GM04503 (cell line): ENCODE measurements at places on chromosomes 3 and 15.
A peak's percentile ranks its signal among the peaks of the same experiment; 100 is the strongest.

DNA sequence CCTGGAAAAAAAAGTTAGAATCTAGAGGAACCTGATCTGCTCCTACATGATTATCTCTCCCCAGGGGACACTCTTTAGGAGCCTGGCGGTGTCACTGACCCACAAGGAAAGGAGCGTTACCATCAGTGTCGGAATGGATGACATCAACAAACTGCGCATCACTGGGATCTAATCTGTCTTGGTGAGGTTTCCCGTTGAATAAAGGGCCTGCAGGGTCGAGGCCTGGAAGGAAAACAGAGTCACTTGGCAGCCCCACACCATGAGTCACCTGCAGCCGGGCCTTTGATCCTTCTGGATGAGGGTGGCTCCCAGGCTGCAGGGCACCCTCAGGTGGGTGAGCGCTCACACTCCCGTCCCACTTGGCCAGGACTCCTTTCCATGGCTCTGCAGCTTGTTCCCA lies 25.0 kb downstream of the LIPH start:
- no peak for DNase-seq

DNA sequence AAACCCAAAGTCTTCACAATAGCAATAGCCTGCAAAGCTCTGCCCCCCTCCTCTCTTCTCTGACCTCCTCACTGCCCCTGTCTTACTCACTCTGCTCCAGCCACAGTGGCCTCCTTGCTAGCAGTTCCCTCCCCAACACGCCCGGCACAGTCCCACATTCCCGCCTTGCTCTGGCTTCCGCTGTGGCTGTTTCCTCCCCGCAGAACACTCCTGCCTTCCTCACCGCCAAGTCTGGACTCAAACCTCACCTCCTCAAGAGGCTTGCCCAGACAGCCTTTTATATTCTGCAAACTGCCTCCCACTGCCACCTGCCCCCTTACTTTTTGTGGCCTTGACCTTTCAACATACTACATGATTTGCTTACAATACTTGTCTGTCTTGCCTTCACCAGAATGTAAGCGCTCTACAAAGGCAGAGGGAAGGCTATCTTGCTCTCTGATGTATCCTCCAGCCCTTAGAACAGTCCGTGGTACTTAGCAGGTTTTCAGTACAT lies 406 bp upstream of the MPI start:
- DNase-seq = peak; percentile 14

GRCh38 chr3:33146791-33147445 lies 33.1 kb downstream of the CRTAP start:
- DNase-seq = peak; percentile 5

DNA sequence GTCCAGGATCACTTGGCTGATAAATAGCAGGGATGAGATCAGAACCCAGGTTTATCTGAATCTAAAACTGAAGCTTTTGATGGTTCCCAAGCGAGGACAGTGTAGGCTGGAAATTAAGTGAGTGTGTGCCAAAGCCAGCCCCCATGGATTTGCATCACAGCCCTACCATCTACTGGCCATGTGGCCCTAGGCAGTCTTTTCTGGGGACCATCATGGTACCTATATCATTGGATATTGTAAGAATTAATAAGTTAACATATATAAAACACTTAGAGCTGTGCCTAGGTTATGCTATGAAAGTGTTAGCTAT lies 32.8 kb upstream of the SSR3 start:
- no peak for DNase-seq

GRCh38 chr15:22974745-22975144 lies 5.4 kb downstream of the CYFIP1 start:
- no peak for DNase-seq

DNA sequence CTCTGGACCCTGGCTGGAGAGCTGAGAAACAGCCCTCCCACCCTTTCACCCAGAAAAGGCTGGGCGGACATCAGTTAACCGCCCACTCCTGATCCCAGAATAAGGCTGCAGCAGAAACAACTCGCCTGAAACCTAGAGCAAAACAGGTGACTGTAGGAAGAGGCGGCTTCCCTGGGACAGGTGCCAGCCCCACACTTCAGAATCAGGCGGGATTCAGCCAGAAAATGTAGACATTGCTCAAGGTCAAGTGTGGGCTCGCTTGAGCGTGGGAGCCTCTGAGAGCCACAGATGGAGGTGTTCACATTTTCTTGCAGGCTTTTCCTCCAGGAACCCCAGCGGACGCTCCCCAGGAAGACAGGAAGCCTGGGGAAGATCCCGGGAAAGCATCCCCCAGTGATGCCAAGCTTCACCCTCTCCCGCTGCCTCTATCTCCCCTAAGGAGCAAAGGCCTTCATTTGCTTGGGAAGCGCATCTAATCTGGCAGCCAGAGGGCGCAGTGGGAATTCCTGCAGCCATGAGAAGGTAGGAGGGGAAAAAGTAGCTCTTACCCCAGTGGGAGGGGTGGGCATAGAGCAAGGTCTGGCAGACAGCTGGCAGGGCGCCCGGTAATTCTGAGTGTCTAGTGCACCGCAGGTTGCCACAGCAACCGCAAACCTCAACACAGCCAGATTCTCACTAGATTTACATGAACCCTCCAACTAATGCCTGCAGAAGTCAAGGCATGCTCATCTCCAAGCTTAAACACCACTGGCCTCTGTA lies 77.7 kb downstream of the OCA2 start:
- DNase-seq = no peak

DNA sequence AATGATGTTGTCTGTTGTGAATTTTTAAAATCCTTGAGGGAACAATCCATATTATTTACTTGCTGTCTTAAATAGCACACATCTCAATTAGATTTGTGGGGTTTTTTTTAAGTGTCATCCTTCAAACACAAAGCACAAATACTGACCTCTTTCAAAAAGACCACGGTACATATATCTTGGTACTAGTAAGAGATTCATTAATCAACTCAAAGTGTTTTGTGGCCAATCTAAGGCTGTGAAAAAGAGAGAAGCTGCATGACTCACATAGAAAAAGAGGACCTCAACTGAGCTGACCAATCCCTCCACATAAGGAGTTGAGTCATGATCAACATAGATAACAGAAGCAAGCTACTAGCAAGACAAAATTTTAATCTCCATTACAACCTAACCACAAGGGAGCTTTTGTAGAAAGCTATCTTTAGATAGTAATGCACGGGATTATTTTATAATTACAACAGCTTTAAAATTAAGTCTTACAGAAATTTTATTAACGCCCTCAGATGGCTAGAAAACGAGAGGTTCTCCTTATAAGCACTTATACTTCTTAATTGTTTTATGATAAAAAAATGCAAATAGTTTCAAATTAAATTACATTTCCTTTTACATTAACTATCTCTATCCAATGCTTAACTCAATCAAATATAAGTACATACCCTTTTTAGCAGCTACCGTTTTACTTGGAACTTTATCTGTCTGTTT lies 60.5 kb downstream of the TOP2B start:
- peak; percentile 44 for DNase-seq

- no peak for DNase-seq
Observed at GRCh38 chr15:39937696-39938095, 3.8 kb downstream of the EIF2AK4 start.

DNA sequence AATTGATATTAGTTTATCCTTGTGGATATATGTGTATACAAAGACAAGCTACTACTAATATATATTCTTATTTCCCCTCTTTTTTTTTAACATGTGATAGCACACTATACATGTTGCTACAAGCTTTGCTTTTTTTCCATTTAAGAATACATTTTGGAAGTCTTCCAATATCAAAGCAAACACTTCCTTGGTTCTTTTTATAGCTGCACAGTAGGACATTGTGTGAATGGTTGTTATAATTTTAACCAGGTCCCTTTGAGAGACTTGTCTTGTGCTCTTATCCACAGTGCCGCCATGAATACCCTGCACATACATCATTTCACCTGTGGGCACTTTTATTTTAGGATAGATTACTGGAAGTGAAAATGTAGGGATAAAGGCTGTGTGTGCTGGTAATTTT lies 88.7 kb downstream of the CACNA2D3 start:
- no peak for DNase-seq

- peak; percentile 40 for DNase-seq
Observed at GRCh38 chr3:39718674-39719595, 90.5 kb upstream of the MYRIP start.

GRCh38 chr3:44915702-44916438 lies 41.5 kb downstream of the TGM4 start:
- no peak for DNase-seq

- no peak for DNase-seq
Observed at GRCh38 chr15:27805261-27806220, 293.6 kb downstream of the OCA2 start.

- no peak for DNase-seq
Observed at GRCh38 chr3:187734841-187735240, 10.4 kb downstream of the BCL6 start.

GRCh38 chr3:143979813-143980212 lies 8.2 kb downstream of the DIPK2A start:
- no peak for DNase-seq

- DNase-seq = no peak
Observed at GRCh38 chr3:33201195-33201594, 17.4 kb downstream of the SUSD5 start.

DNA sequence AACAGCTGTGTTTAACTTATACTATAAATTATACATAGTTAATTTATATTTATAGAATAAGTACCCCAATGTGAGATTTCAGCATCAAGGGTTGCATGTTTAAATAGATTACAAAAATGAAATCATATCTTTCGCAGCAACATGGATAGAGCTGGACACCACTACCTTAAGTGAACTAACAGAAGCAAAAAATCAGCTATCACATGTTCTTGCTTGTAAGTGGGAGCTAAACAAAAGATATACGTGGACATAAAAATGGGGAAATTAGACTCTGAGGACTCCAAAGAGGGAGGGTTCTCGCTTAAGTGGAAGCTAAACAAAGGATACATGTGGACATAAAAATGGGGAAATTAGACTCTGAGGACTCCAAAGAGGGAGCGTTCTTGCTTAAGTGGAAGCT lies 626.5 kb upstream of the DPPA4 start:
- DNase-seq = no peak

DNA sequence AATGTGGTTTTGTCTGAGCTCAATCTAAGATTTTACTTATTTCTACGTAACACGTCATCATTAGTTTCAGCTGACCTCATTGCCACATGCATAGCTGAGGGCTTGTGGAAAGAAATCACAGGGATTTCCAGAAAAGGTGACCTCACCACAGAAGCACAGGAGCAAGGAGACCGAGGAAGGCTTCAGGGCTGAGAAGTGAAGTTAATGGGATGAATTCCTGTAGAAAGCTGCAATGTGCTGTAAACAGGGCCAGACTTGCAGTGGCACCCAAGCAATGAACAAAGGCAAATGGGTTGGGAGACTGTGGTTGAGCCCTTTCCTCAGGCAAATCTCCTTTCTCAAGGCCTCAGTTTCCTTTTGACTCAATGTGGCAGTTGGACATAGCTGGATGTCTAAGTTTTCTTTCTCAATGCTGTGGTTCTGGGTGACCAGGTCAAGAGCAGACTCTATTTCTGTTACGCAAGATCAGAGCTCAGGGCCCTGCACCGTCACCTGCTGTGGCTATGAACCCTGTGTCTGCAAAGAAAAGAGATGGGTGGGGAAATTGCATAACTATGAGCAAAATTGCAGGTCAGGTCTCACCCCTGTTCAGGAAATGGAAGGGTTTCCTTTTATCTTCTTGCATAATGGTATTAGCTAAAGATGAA lies 252.2 kb upstream of the TBL1XR1 start:
- no peak for DNase-seq

DNA sequence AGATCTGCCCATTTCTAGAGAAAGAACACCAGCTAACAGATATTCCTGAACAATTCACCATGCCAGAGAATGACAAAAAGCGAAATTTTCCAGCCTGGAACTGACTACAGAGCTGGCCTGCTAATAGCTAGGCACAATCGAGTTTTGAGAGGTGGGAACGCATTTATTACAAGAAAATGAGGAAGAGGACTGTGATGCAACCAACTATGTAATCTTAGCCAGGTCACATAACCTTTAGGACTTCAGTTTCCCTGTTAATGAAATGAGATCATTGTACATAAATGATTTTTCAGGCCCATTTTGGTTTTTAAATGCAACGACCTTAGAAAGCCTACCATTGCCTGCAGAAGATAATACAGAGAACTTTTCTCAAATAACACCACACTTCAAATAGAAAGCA lies 72.1 kb upstream of the SETMAR start:
- no peak for DNase-seq

DNA sequence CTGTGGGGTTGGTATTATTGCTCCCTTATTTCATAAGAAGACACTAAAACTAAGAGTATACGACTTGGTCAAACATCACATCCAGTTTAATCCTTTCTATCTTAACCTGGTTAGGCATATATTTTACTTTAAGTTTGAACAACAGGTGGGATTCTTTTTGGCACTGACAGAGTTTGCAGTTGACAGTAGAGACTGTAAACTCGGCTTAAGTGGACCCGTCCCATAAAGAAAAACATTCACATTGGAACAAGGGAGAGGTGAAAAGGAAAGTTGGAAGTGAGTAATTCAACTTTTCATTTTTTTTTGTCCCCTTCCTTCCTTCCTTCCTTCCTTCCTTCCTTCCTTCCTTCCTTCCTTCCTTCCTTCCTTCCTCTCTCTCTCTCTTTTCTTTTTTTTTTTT lies 355.4 kb downstream of the LPP start:
- no peak for DNase-seq

GRCh38 chr3:121985846-121986245 lies 36.2 kb downstream of the ILDR1 start:
- no peak for DNase-seq

DNA sequence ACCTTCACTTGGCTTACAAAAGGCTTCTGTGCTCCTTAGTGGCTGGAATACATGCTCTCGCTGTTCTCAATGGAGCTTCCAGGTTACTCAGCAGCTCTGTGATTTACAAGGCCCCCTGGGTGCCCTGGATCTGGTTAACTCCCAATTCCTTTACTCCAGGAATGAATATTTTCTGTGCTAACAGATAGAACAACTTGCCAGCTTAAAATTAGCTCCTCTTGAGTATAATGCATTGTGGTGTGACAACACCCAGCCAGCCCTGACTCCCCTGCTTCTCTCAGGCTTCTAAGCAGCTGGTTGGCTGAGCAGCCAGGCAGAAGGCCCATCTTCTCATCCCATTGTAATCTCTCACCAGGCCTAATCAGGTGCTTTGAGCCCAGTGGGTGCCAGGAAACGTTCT lies 246.4 kb downstream of the ALCAM start:
- DNase-seq = peak; percentile 31

GRCh38 chr3:71537211-71537611 lies 46.3 kb downstream of the FOXP1 start:
- peak; percentile 89 for DNase-seq

DNA sequence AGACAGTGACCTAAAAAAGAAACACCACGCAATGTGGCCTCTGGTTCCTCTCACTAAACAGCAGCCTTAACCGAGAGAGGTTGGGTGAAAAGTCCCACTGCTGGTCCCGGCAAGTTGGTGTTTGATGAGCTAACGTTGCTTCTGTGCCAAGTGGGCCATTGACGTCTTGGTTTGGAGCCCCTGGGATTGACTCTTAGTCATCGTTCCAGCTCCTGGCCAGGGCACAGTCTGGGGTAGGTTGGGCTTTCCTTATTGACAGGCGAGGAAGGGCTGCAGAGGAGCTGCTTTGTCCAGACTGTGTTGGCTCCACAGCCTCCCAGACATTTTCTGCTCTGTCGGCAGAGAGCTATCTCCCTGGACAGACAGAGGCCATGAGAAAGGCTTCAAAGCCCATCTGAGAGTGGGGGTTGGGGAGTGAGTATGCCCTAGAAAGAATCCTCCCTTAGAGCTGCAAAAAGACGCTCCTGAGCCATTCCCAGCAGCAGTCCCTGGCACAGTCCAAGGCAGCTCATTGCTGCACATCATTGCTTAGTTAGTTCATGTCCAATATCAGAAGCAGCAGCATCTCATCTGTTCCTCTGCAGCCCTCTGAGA lies 28.6 kb upstream of the C3orf80 start:
- DNase-seq = no peak

- DNase-seq = no peak
Observed at GRCh38 chr3:194907811-194908210, 222.1 kb downstream of the FAM43A start.

GRCh38 chr3:126570103-126570541 lies 11.4 kb upstream of the C3orf22 start:
- no peak for DNase-seq
